ENCODE measurements at places on chromosomes 16 and 17.

GRCh38 chr16:54517181-54517580 lies 230.6 kb upstream of the IRX3 start:
- DNase-seq, result no peak

DNA sequence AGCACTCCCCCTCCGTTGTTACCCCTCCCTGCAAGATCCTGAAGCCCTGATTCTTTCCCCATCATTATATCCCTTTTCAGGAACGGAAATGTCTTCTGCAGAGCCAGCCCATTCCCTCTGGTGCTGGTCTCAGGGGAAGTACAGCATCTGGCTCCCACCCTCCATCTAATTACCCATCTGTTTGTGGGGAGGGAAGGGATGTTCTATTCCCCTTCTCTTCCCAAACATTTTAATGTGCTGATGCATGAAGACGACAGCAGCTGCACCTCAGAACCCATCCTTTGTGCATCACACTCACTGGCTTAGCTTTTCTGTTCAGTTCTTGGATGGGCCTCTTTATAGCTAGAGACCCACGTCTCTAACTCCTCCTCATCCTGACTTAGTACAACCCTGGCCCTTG lies 367.2 kb downstream of the CDH13 start:
- no peak for DNase-seq

- DNase-seq, result no peak
Observed at GRCh38 chr16:79844603-79845002, 244.1 kb upstream of the MAF start.

GRCh38 chr17:44997733-44998520 lies 29.8 kb upstream of the C1QL1 start:
- DNase-seq, result no peak

GRCh38 chr17:77613218-77613617 lies 345.3 kb upstream of the TNRC6C start:
- peak; percentile 83 for DNase-seq

- DNase-seq, result no peak
Observed at GRCh38 chr16:70392606-70393005, 45.9 kb downstream of the DDX19A start.

DNA sequence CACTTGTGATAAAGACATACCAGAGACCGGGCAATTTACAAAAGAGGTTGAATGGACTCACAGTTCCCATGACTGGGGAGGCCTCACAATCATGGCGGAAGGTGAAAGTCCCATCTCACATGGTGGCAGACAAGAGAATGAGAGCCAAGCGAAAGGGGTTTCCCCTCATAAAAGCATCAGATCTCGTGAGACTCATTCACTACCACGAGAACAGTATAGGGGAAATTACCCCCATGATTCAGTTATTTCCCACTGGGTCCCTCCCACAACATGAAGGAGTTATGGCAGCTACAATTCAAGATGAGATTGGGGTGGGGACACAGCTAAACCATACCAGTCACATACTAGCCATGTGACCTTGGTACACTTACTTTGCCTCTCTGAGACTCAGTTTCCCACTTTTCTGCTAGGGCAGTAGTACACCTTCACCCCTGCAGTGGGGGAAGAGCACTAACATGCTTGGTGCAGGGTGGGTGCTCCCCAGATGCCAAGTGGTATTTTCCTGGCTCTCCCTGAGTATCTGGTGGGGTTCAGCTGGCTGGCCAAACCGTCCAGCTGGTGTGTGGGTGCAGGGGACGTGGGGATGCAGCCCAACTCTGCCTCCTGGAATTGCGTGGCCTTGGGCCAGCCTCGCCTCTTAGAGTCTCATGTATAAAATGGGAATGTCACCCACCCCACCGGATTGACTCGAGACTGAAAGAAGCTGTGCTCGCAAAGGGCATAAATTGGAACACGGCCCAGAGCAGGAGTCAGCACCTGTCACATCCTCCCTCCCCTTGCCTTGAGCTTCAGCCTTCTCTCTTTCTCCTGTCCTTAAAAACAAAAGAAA lies 364.1 kb downstream of the CPPED1 start:
- no peak for DNase-seq

GRCh38 chr17:58339755-58340404 lies 11.3 kb upstream of the TSPOAP1 start:
- no peak for DNase-seq

DNA sequence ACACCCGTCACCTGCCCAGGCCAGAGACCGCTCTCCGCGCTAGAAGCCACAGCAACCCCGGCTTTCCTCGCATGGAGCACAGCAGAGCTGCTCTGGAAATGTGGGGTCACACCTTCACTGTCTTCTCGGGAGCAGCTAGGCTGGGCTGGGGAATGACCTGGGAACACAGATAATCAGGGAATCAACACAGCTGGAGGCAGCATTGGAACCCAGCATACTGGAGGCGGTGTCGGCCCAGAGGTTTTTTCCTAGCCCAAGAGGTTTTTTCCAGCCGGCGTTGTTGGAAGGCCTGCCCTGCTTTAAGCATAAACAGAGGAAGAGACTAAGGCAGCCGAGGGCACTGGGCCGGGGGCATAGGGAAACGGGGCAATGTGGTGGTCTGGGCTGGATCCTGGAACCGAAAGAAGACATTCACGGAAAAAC lies 791 bp upstream of the PLD6 start:
- DNase-seq, result no peak

- DNase-seq, result no peak
Observed at GRCh38 chr17:76501827-76502307, 644 bp upstream of the RHBDF2 start.

GRCh38 chr16:48353565-48354163 lies 31.5 kb downstream of the SIAH1 start:
- no peak for DNase-seq

DNA sequence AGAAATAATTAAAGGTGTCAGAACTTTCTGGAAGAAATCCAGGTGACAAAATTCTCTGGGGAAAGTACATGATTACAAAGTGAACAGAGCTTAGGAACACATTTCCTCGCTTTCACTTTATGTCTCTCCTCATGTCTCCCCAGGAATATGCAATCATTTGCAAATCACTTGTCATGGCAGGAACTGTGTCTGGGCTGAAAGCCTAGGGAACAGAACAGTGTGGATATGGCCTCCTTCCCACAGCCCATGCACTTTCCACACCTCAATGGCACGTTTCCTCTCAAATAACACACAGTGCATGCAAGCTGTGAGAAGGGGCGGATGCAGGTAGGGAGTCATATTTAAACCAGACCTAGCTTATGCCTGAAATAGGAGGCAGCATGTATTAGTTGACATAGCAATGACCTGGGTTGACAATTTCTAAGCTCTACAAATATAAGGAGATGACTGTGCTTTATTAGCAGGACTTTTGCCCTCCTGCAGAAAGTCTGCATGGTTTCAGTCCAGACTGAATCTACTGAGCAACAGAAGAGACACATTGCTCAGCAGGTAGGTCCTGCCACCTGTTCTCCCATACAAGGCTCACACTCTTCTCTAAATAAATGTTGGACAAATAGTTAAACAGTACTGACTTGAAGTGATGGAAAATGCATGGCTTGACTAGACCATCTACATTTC lies 236.0 kb upstream of the ELAC2 start:
- DNase-seq, result no peak

DNA sequence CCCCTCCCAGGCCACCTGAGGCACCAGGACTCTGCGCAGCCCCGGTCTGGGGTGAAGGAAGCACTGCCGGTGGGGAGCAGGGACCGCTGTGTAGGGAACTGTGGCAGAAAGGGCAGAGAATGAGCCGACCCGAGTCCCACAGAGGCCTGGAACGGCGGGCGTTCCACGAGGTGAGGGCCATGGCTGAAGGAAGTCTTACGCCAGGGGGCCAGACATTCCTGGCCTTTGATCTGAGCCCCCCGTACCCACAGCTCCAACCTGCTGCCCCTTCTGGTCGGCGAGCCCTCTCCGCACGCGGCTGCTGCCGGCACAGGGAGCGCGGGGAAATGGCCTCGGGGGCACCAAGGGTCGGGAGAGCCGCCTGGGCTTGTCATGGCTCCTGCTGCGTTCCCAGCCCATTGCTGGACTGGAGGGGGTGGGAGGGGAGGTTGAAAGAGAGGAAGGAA lies 1.4 kb upstream of the WNT3 start:
- no peak for DNase-seq

GRCh38 chr17:38881600-38882191 lies 11.8 kb downstream of the LASP1 start:
- DNase-seq, result no peak

GRCh38 chr17:44049294-44050060 lies 17.0 kb downstream of the LSM12 start:
- no peak for DNase-seq

- no peak for DNase-seq
Observed at GRCh38 chr16:369866-370436, 387 bp downstream of the MRPL28 start.

DNA sequence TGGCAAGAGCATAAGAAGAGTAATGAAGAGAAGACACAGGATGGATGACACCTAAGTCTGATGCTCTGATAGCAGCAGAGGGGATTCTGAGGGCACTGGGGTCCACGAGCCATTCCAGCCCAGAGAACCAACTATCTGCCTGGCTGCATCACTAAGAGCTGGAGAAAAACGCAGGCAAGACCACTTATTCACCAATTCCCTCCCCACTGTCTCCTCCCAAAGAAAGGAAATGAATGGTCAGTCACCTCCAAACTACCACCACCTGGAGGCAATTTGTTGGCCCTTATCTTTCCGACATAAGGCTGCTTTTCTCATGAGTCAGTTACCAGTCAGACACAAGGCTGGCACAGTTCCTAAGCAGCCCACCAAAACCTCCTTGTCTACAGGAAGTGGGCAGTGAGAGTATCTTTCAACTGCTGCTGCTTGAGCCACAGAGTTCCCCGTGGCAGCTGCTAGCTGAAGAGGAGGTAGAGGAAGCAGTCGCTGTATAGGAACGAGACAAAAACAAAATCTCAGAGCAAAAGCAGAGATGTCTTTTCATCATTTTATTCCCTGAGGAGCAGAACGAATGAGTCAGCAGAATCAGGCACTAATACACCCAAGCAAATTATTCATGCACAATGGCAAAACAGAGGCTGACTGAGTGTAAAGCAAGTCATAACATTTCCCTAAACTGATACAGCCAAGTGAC lies 111.1 kb downstream of the SMG6 start:
- no peak for DNase-seq

DNA sequence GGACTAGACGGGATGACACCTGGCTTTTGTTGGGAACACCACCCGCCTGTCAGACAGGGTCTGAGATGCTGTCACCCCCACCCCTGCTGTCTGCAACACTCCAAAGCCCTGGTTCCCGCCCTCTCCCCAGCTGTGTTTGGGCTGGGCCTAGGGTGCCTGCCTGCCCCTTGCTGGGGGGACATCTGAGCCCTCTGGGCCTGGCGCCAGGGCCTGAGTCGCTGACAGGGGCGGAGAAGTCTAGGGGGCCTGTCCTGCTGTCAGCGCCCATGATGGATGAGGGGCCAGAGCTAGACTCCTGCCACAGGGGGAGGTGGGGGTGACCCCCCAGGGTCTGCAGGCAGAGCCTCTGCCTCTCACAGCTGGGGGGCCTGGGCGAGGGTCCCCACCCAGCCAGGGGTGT lies 7.6 kb upstream of the PKMYT1 start:
- no peak for DNase-seq

DNA sequence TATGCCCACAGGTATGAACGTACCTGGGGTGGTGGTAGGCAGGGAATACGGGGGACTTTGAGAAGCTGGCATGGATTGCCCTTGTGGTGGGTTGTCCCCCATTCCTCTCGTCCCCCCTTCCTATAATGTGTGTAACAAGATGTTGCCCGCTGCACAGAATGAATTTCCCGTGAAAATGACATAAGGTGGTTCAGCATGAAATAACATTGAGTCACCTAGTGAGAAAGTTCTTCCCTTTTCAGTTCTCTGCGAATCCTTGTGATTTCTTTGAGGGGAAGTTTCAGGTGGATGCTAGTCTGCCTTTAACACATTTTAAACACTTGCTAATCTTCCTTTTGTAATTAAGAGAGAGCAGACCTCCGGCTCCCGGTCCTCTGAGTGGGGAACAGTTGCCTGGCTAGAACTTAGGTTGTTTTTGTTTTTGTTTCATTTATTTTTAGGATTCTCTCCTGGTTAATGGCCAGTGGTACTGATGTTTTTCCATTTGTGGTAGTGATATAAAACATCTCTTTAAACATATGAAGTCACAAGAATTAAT lies 58.9 kb downstream of the RAP1GAP2 start:
- no peak for DNase-seq

DNA sequence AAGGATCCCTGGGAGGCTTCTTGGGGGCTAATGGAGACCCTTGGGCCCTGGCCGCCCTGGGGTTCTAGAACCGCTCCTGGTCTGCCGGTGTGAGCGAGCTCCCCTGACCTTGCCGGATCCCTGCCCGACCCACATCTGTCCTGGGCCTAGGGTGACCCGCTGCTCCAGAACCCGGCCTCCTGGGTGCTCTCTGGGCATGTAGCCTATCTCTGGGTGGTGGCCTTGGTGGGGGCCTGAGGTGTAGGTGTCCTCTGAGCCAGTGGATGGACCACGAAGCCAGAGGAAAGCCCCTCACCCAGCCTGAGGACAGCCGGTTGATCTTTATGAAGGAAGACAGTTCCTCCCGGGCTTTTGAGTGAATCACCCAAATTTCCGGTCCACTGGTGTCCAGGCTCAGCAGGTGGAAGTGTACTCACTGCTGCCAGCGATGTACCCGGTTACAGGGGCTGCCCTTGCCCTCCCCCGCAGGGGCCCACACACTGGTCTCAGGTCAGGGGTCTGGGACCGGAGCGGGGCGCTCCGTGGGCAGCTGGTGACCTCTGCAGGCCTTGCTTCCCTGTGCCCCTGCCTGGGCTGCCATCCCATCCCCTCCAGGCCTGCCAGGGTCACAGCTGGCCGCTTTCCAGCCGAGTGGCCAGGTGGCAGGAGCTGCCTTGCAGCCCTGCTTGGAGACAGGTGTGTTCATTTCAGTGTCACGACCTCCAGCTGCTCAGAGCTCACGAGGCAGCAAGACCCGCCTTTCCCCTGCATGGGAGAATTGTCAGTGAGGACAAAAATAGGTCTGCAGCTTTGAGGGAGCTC lies 10.5 kb upstream of the GSE1 start:
- DNase-seq, result no peak

DNA sequence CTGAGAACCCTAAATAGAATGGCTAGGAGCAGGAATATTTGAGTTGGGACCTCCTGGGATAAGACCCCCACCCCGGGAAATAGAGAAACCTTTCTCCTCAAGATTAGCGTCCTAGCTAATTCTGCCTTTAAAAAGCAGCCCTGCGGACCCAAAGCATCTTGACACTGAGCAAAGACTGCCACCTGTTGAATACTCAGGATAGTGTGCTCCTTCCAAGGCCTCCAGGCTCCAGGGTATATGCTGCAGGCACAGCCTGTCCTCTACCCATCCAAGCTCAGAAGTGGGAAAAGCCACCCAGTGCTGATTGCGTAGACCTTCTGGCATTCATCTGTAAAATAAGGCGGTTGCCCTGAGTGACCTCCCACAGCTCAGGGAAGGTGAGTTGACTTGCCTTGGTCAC lies 456.2 kb upstream of the DYNLRB2 start:
- DNase-seq, result peak; percentile 62

DNA sequence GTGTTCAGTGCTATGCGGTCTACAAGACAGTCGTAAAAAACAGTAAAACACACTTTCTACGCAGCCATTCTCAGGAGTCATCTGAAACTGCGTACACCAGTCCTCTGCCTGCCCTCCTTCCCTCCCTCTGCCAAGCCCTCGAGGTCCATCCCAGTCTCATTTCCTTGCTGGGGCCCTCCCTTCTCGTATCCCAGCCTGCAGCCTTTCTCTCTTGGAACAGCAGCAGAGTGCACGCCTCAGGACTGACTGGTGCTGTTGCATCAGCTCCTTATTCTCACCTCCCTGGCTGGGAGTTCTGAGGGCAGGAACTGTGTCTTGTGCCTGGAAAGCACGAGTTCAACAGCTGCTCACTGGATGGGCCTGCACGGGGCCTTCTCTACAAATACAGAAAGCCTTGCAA lies 12.5 kb downstream of the FAHD1 start:
- DNase-seq, result no peak

- DNase-seq, result peak; percentile 78
Observed at GRCh38 chr17:2406271-2406902, 5.5 kb upstream of the MNT start.
